Activated CD8-positive, alpha-beta memory T cell treated with anti-CD3 and anti-CD28 coated beads for 4 hours (primary cell): ENCODE measurements at places on chromosomes 13 and 19.

DNA sequence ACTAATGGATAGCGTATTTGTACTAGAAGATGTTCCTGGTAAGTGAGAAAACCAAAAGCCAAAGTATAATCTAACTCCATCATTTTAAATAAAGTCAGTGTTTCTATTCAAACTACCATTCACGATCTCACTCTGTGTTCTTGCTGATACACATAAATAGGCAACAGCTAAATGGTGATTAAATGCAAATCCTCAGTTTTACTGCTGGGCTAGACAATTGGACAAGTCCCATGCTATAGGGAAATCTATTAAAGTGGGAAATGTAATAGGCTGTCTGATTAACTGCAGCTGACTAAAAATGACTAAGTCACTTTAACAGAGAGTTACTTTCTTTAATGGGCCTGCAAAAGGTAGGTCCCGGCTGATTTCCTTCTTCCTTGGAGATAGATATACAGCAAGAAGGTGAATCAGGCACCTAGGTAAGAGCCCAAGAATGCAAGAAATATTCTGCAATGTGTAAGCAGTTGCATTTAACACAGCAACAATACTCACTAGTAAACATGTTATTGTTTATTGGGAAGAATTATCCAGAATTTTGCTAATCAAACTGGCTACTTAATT lies 298.4 kb downstream of the SLITRK6 start:
- DNase-seq, result no peak

GRCh38 chr19:39996218-39996810 lies 546 bp upstream of the ZNF546 start:
- DNase-seq, result no peak

- DNase-seq, result no peak
Measured at GRCh38 chr13:83691966-83692365, 190.3 kb downstream of the SLITRK1 start.

- no peak for DNase-seq
Measured at GRCh38 chr13:49935171-49936074, 717 bp downstream of the SPRYD7 start.

DNA sequence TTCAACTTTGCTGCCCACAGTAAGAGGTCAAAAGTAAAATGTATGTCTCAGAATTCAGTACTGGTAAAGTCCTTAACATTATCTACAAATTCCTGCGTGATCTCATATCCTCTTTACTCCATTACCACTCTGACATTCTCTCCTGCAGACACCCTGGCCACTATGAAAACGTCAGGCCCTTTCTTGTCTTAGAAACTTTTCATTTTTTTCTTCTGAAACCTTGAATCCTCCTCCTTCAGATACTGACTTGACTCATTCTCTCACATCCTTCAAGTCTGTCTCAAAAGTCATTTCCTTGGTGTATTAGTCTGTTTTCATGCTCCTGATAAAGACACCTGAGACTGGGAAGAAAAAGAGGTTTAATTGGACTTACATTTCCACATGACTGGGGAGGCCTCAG lies 262.3 kb downstream of the POU4F1 start:
- DNase-seq, result no peak

GRCh38 chr13:46345398-46345797 lies 41.7 kb downstream of the RUBCNL start:
- DNase-seq, result no peak

DNA sequence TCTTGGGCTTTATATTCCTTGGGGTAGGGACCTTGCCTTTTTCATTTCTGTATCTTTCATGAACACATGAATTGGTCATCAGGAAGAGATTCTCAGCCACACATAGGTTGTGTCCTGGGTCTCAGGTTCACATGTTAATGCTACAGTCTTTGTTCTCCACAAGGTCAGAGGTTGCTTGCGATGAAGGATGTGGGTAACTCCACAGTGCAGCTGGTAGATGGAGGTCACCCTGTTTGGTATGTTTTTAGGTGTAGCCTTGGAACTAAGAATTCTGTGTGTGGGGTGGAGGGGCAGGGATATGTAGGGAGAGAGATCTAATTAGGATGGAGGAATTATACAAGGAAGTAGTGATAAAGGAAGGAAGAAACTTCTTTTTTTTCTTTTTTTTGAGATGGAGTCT lies 23.2 kb downstream of the CEACAM1 start:
- DNase-seq, result no peak

GRCh38 chr19:1027650-1028061 lies 1.2 kb downstream of the CNN2 start:
- DNase-seq, result no peak

DNA sequence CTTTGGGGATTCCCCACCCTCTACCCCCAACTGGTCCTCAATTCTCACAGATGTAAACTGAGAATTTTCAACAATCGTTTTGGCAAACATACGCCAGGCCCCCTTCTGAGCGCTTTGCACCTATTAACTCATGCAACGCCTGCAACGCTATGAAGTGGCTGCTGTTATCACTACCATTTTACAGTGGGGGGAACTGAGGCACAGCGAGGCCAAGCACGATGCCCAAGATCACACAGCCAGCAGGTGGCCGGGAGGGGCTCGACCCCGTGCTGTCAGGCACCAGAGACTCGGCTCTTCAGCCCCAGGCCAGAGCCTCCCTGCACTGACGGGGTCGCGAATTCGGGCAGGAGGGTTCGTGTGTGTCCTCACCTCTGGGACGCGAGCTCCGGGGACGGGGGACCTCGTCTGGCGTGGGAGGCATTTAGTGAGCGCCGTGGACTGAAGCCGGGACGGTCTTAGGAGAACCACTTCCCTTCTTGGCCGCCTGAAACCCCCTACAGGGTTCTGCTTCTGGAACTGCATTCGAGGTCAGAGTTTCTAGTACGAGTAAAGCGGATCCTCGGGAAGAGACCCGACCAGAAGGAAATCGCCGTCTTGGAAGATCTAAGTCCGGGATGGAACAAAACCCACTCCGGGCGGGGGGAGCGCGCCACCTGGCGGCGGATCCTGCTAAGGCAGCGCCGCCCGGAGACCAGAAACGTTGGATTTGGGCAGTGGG lies 21.0 kb downstream of the ZNF114 start:
- DNase-seq, result peak; percentile 25

GRCh38 chr19:40370997-40371801 lies 18.8 kb downstream of the HIPK4 start:
- no peak for DNase-seq

GRCh38 chr19:1254081-1254527 lies 5.7 kb downstream of the MIDN start:
- no peak for DNase-seq

DNA sequence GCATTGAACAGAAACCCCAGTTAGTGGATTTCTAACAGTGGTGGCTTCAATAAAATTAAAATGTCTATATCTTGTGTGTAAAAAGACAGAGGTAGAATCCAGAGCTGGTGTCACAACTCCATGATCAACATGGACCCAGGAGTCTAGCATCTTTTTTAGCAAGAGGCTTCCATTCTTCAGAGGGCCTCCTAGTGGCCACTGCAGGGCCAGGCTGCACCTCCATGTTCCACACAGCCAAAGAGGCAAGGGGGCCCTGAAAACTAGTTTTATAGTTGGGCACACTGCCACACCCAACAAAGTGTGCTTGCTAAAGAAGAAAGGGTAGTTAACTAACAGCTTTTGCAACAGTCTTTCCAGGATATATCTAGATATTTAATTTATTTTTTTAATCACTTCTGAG lies 12.9 kb downstream of the N4BP2L1 start:
- no peak for DNase-seq

GRCh38 chr19:43699506-43700394 lies 16.1 kb upstream of the IRGC start:
- no peak for DNase-seq

DNA sequence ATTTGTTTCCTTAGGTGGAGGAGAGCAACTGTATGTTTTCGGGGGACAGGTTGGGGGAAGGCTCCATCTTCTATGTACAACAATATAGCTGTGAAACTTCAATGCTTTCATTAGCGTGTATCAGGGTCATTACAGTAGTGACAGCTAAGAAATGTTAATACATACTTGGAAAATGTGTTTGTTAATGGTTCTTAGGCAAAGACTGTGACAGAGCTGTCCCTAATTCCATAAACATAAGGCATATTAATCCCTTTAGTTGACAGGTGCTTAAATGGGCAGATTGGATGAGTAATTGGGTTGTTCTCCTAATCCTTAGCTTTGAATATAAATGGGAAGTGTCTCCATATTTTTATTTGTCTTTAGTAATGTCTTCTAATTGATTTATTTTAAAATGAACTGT lies 313.7 kb downstream of the HS6ST3 start:
- DNase-seq, result no peak

DNA sequence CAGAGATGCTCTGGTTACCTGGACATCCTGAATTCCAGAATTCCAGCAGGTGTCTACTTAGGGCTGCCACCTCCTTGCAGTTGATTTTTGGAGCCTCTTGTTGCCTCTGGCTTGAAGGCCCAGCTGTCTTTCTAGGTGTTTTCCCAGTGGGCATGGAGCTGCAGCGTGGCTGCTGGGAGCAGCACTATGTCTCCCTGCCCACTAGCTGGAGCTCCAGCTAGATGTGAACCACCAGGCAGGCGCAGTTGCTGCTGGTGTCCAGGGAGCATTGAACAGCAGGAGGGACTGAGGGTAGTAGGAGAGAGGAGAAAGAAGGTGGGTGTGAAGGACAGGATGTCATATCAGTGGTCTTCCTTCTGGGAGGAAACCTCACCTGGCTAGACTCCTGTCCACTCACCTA lies 9.9 kb upstream of the SELENOW start:
- no peak for DNase-seq

- no peak for DNase-seq
Measured at GRCh38 chr13:108924134-108924533, 294.7 kb downstream of the MYO16 start.

GRCh38 chr13:20274466-20274865 lies 42.3 kb upstream of the GJB6 start:
- no peak for DNase-seq

- no peak for DNase-seq
Measured at GRCh38 chr19:29705706-29706105, 9.4 kb downstream of the C19orf12 start.

DNA sequence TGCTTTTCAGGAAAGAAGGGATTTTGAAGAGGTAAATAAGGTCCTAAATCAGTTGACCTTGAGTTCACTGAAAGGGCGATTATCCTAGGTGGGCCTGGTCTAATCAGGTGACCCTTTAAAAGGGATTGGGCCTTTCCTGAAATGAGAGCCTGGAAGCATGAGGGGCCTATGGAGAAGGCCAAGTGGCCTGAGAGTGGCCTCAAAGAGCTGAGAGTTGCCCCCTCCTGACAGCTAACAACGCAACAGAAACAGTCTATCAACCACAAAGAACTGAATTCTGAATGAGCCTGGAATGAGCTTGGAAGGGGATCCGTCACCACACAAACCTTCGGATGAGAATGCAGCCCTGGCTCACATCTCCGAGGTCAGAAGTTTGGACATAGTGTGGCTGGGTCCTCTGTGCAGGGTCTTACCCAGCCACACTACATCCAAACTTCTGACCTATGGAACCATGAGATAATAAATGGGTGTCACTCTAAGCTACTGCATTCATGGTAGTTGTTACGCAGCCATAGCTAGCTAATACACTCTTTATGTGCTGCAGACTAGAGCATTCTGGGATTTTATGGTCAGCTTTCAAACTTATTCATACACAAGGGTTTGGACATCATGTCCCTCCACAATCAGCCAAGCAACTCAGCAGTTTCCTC lies 72.0 kb downstream of the GNG7 start:
- DNase-seq, result no peak
